ENCODE measurements at places on chromosomes 13 and 19.

GRCh38 chr13:107824635-107825034, 390.7 kb downstream of the LIG4 start:
- no peak for DNase-seq

GRCh38 chr19:46160233-46160775, 12.3 kb downstream of the IGFL2 start:
- DNase-seq: no peak

DNA sequence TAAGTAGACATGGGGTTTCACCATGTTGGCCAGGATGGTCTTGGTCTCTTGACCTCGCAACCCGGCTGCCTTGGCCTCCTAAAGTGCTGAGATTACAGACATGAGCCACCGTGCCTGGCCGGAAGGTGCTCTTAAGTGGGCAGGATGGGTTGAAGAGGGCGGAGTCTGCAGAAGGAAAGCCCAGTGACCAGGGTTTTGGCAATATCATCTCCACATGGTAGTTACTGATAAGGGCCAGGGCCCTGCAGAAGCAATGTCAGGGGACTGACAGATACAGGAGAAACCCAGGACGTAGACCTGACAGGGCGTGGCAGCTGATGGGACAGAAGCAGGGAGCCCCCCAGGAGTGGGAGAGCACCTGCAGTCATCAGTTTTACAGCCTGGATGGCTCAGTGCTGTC, 45.7 kb upstream of the RNF113B start:
- no peak for DNase-seq

DNA sequence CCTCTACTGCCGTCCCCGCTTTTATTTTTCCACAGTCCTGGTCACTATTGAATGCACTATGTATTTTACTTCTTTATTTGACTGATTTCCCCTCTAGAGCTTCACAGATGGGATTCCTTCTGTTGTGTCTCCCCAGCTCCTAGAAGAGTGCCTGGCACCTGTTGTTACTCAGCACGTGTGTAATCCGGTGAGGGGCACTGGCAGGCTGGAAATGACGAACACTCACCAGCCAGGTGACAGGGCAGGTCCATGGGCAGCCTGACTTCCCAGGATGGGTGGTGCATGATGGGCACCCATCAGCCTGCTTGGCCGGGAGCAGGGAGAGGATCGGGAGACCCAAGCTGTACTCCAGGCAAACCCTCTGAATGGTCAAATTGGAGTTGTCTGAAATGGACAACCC, 67.2 kb downstream of the CEBPG start:
- no peak for DNase-seq

DNA sequence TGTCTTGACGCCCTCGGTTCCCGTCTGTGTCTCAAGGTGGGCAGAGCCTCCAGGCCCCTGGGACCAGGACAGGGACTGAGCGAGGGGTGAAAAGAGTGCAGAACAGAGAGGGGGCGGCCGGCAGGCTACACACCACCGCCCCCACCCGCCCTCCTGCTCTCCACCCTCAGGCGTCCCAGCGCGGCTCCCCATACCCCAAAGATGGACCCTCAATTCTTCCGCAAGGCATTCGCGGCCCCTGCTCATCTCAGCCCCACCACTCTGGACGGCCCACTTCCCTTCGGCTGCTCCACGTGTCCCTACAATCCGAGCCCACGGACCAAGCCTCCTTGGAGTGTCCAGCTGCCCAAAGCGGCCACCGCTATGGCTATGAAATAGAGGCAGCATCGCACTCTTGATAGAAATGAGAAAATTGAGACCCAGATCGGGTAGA, 1.8 kb downstream of the KLF16 start:
- no peak for DNase-seq

All from WTC11 (cell line).